ENCODE measurements at places on chromosomes 7 and 10.

DNA sequence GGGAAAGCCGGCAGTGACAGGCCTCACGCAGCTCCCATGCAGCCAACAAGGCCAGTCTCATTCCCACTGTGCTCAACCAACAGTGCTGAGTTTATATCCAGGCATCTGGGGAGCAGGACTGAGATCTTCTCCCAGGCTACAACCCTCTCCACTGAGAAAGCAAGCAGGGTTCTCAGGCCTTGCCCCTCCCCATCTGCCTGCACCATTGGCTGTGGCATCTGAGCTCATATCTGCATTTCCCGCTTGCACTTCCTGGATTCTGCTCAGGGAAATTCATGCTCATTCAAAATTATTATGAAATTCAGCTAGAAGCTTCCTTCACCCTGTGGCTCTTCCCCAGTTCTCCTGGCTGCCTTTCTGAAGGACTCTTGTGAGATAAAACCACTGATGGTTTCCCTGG, 1029.0 kb downstream of the GRM8 start:
- no peak for DNase-seq
- peaks cover 11% of the 10 kb centered on the region for H3K4me1 ChIP-seq
- H3K36me3 ChIP-seq, result no peaks in the 10 kb centered on the region

GRCh38 chr7:117424090-117424829, 3.0 kb downstream of the ASZ1 start:
- H3K4me1 ChIP-seq, result no peaks in the 10 kb centered on the region
- no peak for DNase-seq
- no peaks in the 10 kb centered on the region for H3K27me3 ChIP-seq
- H3K36me3 ChIP-seq, result no peaks in the 10 kb centered on the region
- H3K4me3 ChIP-seq, result no peak overlapping the region

- no peaks in the 10 kb centered on the region for H3K36me3 ChIP-seq
- H3K27ac ChIP-seq, result no peak overlapping the region
- no peaks in the 10 kb centered on the region for H3K4me1 ChIP-seq
- no peak for DNase-seq
These were observed 130.1 kb downstream of the RGS10 start for GRCh38 chr10:119412244-119413092.

GRCh38 chr7:142036384-142036783, 40.7 kb downstream of the MGAM start:
- no peak overlapping the region for H3K27ac ChIP-seq
- no peaks in the 10 kb centered on the region for H3K4me1 ChIP-seq
- H3K4me3 ChIP-seq, result no peak overlapping the region
- DNase-seq, result no peak

DNA sequence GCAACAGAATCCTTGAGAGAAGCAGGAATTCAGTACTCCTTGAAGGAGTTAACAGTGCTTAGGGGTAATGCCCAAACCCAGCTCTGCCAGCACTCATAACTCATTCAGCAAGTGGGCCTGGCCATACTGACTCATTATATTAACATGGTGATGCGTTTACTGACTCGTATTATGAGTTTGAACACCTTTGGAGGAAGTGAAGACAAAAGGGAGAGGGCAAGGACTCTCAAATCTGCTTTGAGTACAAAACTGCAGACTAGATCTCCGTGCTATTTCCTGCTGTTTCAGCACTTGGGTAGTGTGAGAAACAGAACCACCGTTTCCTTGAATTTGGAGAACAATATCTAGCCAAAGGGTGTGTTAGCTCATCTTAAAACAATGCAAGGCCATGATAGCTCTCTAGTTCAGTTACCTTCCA, 30.8 kb downstream of the SLC16A9 start:
- peaks cover 33% of the 10 kb centered on the region for H3K4me1 ChIP-seq
- no peaks in the 10 kb centered on the region for H3K27me3 ChIP-seq

DNA sequence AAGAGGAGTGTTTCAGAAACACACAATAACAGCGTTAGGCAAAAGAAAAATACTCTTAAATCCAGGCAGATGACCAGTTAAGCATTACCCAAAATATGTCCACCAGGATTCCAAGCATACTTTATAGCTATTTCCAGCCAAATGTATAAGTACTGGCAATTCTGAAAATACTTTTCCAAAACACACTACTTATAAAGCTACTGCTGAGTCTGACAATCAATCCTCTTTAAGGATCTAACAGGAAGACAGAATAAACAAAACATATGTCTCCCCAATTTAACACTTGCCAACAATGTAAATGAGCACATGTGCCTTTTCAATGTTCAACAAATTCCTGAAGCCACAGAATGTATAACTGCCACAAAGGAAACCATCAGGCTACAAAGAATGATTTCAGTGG, 370.9 kb downstream of the SORCS1 start:
- H3K27ac ChIP-seq, result no peak overlapping the region
- no peaks in the 10 kb centered on the region for H3K27me3 ChIP-seq
- H3K4me1 ChIP-seq, result no peaks in the 10 kb centered on the region
- H3K4me3 ChIP-seq, result no peak overlapping the region
